ENCODE measurements at places on chromosomes 11 and 22. TPM values are rescaled to one million over a fixed set of nuclear protein-coding genes. Genes with fewer than 3 reads are reported as not detected.

DNA sequence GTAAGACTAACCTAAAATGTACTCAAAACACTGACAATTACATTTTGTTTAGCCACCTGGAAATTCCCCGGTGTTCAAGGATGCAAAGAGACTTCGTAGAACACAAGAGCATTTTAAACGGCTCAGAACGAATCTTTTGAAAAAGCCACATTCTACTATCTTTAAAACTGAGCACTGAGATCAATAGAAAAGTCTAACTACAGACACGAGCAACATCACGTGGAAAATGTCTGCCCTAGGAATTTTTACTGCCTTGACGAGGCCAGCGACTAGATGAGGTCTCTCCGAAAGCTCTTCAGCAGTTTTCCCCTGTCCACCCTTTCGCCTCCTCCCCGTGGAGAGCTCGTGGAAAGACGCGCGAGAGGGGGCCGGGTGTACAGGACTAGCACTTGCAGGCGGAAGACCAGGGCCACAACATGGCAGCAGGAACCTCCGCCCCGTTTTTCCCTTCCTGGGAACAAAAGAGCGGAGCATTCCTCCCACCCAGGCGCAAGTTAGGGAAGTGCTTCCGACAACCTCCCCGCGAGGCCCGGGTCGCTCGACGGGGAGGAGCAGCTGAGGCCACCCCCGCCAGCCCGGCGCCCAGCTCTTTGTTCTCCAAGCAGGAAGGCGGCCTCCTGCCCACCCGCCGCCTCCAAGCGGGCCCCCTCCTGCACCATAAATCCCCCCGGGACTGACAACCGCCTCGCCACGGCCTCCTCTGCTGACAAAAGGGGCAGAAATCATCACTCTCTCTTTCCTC, 1.1 kb downstream of the EIF4G2 start:
- peak; percentile 84 for DNase-seq

- no peak for DNase-seq
Measured at GRCh38 chr11:74232311-74232950, 61.3 kb downstream of the PPME1 start.

- no peak for DNase-seq
Measured at GRCh38 chr22:46501701-46502100, 35.7 kb downstream of the CELSR1 start.

DNA sequence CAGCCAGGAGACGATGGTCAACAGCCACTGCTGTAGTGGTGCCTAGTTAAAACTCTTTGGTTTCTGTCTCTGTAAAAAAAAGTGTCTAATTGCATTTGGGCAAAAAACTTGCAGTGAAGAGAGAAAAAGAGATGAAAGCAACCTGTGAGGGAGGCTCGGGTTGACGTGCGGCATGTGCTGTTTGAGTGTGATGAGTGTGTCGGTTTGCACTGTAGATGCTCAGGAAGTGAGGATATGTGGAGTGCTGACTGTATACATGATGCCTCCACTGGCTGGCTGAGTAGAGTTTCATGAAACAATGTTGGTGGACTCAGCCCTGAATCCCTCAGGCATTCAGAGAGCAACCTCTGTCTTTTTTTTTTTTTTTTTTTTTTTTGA, 4.3 kb upstream of the DGCR6L start:
- peak; percentile 13 for DNase-seq

The KLHDC7B gene
- not detected for total RNA-seq

DNA sequence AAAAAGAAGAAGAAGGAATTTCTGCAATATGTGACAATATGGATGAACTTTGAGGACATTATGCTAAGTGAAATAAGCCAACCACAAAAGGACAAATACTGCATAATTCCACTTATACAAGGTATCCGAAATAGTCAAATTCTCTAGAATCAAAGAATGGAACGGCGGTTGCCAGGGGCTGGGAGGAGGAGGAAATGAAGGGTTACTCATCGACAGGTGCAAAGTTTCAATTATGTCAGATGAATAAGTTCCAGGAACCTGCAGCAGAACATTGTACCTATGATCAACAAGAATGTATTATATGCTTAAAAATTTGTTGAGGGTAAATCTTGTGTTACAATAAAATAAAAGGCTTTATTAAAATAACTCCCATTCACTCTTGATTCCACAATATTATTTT, 49.0 kb downstream of the SC5D start:
- DNase-seq = no peak

The SUSD2 gene
- total RNA-seq = 2.8 TPM

DNA sequence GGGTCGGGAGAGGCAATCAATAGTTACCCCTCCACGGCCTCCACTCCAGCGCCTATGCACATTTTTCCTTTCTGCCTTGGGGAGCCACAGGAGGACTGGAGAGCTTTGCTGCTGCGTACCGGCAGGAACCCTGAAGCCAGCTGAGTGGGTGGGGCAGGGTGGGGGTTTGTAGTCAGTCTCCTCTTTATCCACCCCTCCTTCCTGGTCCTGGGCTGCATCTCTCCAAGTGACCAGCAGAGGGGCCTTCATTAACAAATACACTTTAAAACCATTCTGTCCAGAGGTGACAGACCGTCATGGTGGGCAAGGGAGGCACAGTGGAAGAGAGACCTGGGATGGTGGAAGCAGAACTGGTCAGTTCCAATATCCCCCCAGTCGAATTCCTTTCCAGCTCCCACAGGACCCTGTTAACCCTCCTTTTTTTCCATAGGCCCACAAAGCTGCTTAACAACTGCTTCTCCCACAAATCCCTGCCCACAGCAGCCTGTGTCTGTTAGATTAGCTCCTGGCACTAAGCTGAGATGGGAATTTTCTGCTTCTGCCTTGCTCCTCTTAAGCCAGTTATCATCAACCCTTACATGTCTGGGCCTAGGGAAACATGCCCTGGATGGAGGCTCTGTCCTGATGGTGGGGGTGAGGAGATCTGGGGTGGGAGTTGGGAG, 3.9 kb upstream of the ABCG4 start:
- DNase-seq = no peak

DNA sequence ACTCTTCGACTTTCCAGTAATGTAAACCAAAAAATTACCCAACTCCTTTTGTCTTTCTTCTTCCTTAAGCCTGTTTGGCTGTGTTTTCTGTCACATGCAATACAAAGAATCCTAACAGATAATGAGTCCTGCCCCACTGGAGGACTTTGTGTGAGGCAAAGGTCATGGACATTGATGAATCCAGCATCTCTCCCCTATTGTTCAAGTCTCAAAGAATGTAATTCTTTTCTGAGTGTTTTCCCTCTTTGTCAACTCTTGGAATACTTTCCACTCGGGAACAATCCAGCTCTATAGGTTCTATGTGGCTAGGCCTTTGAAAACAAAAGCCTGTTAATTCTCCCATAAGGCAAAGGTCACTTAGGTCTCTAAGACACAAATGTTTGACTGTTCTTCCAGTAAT, 100.7 kb downstream of the FAR1 start:
- DNase-seq = no peak

DNA sequence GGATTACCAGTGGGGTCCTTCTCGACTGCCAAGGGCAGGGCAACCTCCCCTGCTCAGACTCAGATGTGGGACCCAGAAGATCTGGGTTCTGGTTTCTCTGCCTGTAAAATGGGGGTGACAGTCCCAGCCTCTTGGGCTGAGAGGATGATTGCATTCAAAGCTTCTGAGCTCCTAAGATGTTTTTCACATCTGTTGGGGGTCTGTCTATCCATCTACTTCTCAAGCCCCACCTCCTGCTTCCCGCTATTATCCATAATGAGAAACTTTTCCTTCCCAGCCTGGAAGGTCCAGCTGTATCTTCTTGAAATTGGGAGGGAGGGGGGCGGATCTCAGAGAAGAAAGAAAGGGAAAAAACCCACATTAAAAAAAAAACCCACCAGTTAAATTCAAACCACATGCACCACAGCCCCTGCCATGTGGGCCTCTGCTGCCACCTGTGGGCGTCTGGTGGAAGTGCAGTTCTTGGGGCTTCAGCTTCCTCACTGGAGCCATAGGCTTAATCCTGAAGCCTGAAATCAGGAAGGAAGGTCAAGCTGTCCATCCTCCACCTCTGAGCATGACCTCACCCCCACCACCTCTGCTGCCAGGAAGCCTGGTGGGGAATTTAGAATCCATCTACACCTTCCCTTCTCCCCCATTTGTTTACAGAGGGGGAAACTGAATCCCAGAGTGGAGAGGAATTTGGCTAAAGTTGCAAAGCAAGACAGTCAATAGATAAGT, 27.3 kb downstream of the ARHGEF17 start:
- peak; percentile 87 for DNase-seq

- peak; percentile 89 for DNase-seq
Measured at GRCh38 chr22:37486224-37486845, at the start of gene MFNG. Gene MFNG, minus strand, starts transcription at chr22:37486384. Its CDS starts 207 bp downstream, at chr22:37486177.

GRCh38 chr22:44205516-44206329, 25.0 kb downstream of the PARVG start:
- DNase-seq = peak; percentile 30

- DNase-seq = no peak
Measured at GRCh38 chr11:123406441-123407129, 23.5 kb upstream of the GRAMD1B start.

DNA sequence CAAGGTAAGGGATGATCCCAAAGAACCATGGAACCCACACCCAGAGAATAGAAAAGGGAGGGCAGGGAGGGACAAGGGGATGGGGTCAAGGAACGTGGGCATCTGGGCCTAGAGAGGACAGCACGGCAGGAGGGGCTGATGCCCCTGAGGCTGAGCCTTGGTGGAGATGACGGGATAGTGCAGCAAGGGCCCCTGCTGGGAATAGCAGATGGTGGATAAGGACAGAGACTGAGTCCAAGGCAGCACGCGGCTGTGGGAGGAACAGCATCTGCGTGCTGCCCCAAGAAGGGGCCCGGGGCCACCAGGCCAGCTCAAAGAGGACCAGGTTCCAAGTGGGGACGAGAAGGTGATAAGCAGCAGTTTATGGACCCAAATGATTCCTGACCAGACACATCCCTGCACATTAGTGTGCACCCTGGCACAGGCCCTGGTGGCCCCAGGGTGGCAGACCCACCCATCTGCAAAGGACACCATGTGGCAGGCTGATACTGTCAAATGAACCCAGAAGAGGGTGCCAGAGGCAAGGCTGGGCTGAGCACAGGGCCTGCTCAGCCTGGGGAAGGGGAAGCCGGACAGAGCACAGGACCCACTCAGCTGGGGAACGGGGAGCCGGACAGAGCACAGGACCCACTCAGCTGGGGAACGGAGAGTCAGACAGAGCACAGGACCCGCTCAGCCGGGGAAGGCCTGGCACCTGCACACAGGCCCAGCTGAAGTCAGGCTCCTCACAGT, 12.8 kb upstream of the TESMIN start:
- no peak for DNase-seq

The PTPRCAP gene
- 1.7 TPM for total RNA-seq

The SCO2 gene
- not detected for total RNA-seq

GRCh38 chr11:111735262-111736116, 30.7 kb downstream of the PPP2R1B start:
- DNase-seq = peak; percentile 81

The BIK gene
- 0.43 TPM for total RNA-seq

The SLC43A3 gene
- total RNA-seq = 22.4 TPM

The RGL4 gene
- total RNA-seq = not detected

- DNase-seq = no peak
Measured at GRCh38 chr22:38290347-38290746, 17.5 kb upstream of the TMEM184B start.

GRCh38 chr11:103928040-103928801, 108.2 kb upstream of the DDI1 start:
- DNase-seq = no peak

DNA sequence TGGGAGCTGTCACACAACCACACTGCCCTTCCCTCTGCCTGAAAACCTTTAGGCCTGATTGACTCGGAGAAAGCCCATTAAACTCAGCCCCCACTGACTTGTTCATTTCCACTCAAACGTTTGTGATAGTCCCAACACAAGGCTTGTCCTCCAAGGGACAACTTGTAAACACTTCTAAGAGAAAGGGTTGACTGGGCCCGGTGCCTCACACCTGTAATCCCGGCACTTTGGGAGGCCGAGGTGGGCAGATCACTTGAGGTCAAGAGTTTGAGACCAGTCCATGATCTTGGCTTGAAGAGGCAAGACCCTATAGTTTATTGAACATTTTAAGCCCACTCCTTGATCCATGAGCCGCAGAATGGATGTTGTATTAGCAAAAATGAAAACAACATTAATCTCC, 63.3 kb upstream of the PRODH start:
- DNase-seq = no peak

DNA sequence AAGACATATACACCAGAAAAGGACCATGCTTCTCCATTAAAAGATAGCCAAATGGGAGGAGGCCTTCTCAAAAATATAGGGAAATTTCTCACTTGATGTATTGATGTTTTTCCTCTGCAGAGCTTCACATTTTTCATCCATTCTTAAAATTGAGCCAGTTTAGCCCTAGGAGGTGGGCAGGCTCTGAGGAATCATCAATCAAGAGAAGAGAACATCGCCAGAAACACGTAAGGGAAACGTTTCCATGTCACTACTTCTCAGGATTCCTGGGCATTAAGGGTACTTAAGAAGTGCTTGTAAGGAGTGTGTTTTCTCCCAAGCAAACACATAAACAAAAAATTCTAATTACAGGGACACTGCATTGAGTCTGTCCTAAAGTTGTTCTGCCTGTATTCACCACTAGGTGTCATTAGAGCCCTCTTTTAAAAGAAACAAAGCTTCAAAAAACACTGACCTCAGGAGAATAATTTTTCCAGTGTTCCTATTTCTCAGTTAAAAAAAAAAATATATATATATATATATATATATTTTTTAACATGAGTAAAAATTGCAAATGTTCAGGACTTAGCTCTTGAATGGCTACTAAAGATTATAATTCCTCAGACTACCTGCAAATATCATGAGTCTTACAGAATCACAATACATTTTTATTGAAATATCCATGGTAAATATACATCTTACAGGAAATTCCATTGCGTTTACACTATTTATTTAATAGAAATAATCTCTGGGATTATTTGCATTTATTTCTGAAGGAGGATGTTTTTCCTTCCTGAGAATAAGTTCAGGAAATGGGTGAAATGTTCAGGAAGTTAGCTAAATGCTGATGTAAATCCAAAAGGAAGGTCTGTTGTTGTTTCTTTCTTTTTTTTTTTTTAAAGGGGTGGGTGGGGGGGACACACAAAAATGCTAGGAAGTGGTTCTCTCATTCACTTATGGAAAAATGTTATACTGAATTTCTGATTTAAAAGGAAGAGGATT, 16.0 kb downstream of the FZD4 start:
- no peak for DNase-seq

- no peak for DNase-seq
Measured at GRCh38 chr11:94185416-94186084, 56.9 kb downstream of the PANX1 start.

The OR51B2 gene
- total RNA-seq = not detected

- no peak for DNase-seq
Measured at GRCh38 chr11:58912124-58912523, 27.2 kb upstream of the GLYATL1 start.

Data from Right ventricle myocardium inferior (tissue), 1 donor.